Activated effector memory CD4-positive, alpha-beta T cell treated with anti-CD3 and anti-CD28 coated beads, Interleukin-2, amount 50 U/mL, for 16 hours (primary cell): ENCODE measurements at places on chromosomes 12 and 14.
A peak's percentile ranks its signal among the peaks of the same experiment; 100 is the strongest.

GRCh38 chr14:78254911-78255461, 84.8 kb downstream of the NRXN3 start:
- no peak for DNase-seq

- DNase-seq: no peak
These were observed 35.1 kb downstream of the ST8SIA1 start for GRCh38 chr12:22299294-22299912.

- DNase-seq: peak; percentile 75
These were observed 508 bp downstream of the HNRNPC start for GRCh38 chr14:21268617-21269251.

- no peak for DNase-seq
These were observed 91.1 kb downstream of the MYF5 start for GRCh38 chr12:80807640-80808288.

GRCh38 chr14:70563417-70563816, 28.6 kb upstream of the ADAM20 start:
- DNase-seq: no peak

DNA sequence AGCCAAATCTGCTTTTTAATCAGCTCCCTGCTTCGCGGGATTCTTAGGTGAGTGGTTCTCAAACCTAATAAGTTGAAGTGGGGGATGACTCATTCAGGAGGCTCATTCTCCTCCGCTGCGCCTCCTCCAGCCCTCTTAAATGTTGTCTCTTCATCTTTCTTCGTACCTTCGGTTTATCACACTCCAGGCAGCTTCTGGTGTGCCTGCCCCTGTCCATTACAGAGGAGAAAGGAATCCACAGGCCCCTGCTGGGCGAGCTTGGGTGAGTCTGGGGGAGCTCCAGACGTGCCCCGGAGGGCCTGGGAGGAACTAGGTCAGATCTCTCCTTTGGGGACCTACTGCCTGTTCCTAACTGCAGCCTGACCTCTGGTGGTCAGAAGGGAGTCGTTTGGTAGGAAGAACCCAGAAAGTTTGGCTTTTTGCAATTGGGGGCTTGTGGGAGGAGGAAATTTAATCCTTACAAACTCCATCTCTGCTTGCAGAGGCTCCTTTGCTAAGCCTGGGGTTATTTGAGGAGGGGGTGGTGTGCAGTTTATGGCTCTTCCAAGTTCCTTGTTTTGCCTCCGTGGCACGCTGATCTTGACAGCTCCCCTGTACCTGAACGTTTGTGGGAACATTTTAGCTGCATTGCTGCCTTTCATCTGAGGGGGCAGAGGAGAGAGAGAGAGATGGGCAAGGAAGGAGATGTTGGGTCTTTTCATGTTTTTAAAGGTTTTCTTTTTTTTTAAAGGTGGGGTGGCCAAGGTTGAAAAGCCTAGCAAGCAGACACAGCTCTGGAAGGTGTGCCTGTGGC, 84.1 kb upstream of the GNG2 start:
- DNase-seq: peak; percentile 67

DNA sequence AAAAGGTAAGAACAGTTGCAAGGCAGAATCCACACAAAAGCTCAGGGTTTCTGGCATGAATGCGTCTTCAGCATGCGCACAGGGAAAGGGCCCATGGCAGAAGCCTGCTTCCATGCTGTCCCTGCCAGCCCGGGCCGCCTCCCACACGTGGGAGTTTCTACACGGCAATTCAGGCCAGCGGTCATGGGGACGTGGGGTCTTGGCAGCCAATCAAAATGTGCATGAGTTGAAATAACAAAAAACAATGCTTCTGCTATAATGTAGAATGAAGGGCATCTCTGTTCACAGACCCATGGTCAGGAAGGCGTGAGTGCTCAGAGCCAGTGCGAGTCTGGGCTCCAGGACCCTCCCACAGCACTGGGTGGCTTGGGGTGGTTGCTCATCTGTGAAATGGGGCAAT, 28.6 kb downstream of the AMN start:
- DNase-seq: no peak

DNA sequence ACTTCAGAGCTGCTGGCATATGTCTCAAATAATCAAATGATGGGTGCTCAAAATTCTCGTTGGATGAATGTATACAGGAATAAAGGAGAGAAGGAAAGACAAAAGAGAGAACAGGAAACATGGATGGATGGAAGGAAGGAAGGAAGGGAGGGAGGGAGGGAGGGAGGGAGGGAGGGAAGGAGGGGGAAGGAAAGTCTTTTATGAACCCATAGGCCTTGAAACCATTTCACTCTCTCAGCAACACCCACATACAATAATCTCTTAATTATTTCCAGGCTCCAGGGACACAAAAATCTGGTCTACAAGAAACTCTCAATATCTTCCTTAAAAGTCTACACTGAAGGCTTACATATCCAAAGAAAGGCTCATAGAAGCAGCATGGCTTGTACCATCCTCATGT, 363.4 kb upstream of the TMPO start:
- DNase-seq: no peak

GRCh38 chr12:121751034-121751433, 38.5 kb downstream of the TMEM120B start:
- DNase-seq: no peak

DNA sequence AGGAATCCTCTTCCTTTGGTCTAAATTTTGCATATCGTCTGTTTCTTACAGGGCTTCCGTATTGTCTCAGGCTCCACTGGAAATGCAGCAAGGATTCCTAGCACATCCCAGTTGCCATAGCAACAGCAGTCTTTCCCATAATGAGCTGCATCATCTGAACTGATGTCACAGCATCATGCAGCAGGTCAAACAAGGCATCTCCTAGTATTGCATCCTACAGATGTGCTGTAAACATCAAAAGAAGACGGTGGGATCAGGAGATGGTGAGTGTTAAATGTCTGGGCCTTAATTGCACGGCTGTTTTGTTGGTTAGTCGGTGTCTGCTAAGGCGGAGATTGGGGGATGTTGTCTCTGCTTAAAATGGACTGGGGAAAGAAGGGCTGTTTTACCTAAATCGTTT, at the start of gene AKAP6:
Gene AKAP6 (plus strand): TSS at position 153 of the 400 bp plus-strand sequence. CDS start 104,196 bp downstream, outside the sequence.
- no peak for DNase-seq

- peak; percentile 79 for DNase-seq
These were observed 7.6 kb downstream of the VPS37B start for GRCh38 chr12:122888232-122888752.

DNA sequence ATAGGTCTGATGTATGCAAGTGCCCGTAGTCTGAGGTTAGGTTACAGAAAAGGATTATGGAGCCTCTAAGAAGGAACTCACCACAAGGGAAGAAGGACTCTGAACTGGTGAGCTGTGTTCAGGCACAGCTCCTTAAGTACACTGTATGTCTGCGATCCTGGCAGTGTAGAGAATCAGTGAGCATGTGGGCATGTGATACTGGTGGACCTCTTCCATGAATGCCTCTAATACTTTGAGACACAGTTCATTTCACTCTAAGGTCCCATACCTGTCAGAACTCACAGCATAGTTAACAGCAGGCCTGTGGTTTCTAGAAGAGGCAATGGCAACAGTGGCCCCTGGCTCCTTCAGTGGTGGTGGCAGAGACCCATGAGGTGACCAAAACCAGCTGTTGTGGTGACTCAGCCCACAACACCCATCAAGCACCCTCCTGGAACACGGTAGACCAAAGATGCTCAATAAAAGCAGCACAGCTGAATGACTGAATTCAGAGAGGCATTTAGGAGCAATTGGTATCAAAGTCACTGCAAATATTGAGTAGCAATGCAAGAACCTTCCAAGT, 6.9 kb upstream of the OR6J1 start:
- no peak for DNase-seq

GRCh38 chr12:132836795-132837331, 8.2 kb upstream of the GOLGA3 start:
- no peak for DNase-seq

DNA sequence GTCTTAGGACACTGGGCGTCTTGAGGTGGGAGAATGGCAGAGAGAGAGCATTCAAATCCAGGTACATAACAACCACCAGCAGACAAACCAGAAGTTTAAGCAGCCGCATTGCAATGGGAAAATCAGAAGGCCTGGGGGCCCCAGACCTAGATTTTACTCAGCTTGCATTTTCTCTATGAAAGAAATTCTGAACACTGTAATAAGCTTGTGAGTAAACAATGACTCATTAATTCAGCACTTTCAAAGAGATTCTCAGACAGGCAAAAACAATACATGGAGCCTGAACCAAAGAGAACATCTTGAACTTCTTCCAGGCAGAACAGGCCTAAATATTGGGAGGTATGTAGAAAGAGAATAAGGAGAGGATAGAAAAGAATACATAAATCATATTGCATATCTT, 69.8 kb upstream of the IFNG-AS1 start:
- DNase-seq: no peak

GRCh38 chr12:65740506-65740872, 83.8 kb upstream of the HMGA2 start:
- DNase-seq: no peak
